ENCODE measurements at places on chromosomes 2 and 18. TPM values are rescaled to one million over a fixed set of nuclear protein-coding genes. Genes with fewer than 3 reads are reported as not detected.

DNA sequence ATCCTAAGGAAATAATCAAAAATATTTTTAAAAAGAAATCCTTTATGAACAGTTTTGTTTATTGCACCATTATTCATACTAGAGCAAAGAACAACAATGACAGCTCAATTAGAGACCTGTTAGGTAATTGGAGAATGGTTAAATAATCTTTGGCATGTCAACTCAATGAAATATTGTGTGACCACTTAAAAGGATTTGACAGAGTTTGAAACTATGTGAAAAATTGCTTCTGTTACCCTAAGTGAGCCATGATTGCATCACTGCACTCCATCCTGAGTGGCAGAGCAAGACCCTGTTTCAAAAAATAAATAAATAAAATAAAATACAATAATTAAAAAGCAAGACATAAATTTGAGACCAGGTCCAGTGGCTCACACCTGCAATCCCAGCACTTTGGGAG, 66.1 kb upstream of the ATP8B1 start:
- DNase-seq = no peak

GRCh38 chr2:107810734-107811133, 16.0 kb upstream of the RGPD4 start:
- no peak for DNase-seq

DNA sequence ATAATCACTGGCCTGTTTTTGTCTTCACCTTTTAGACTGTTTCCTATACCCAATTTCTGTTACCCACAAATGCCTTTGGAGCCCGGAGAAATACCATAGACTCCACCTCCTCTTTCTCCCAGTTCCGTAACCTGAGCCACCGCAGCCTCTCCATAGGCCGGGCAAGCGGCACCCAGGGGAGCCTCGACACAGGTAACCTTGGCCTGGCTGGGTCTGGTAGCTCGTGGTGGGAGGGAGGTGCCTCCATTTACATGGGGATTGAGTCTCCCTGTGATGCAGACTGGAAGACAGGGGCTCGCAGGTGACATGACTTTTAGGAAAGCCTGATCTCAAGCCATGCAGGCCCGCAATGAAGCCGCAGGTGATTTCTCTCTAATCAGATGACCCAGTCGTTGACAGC, 100.6 kb downstream of the CABLES1 start:
- no peak for DNase-seq

DNA sequence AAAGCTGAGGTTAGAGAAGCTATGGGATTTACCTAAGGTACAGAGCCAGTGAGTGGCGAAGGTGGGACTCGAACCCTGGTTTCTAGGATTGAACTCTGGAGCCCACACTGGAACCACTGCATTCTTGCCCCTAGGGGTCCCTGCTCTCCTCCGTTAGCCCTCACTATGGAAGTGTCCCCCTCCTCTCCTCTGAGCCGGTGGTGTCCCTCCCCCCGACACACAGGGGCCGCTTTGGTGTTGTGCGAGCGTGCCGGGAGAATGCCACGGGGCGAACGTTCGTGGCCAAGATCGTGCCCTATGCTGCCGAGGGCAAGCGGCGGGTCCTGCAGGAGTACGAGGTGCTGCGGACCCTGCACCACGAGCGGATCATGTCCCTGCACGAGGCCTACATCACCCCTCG, 8.5 kb upstream of the GMPPA start:
- no peak for DNase-seq

GRCh38 chr18:35371412-35372195, 5.5 kb downstream of the ZNF396 start:
- DNase-seq = no peak

DNA sequence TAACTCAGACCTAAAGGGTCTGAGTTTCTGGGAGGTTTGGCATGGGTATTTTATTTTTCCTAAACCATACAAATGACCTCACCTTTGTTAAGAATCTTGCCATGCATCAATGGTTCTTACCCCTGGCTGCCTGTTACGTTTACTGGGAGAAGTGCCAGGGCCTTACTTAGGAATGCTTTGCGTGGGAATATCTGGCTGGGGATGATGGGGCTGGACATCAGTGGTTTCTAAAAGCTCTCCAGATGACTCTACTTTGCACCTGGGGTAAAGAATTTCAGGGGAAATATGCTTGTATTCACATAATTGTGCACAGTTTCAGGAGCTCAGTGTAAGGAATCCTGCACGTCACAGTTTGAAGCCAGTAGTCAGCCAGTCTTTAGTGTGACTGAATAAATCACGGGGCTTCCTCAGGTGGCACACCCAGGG, 18.2 kb upstream of the DAW1 start:
- peak; percentile 44 for DNase-seq

GRCh38 chr2:161775971-161776370, 151.8 kb downstream of the SLC4A10 start:
- DNase-seq = no peak

- DNase-seq = peak; percentile 67
Observed at GRCh38 chr2:50492477-50492851, 539.5 kb downstream of the NRXN1 start.

DNA sequence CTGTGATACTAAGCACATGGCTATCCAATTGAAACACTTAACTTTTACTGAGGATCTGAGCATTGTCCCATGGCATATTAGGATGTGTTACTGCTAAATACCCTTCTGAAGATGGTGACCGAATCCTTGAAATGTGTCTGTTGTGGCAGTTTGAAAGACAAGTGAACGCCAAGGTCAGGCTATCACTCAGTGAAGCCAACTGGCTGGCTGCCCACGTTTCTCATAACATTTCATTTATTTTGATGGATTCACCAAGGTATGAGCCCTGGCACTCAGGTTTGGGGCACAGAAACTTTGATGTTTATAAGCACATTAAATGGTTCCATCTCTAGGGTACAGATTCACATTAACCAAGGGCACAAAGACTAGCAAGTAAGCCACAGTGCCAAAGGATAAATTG, 850.3 kb downstream of the DPP10 start:
- DNase-seq = no peak

- DNase-seq = no peak
Observed at GRCh38 chr18:12930908-12931307, 16.9 kb upstream of the SEH1L start.

DNA sequence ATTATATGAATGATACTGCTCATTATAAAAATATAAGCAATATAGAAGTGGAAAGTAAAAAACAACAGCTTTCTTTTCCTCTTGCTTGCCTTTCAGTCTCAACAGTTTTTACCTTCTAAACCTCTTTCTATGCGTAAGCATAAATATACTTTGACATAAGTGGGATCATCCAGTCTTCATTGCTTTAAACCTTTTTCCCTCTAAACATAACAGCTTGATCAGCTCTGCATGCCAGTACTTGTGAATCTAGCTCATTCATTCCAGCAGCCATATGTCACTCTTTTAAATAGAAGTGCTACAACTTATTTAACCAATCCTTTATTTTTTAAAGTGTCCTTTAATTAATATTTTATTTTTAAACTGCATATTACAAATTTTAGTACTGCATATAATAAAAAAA, 88.1 kb downstream of the TTC27 start:
- peak; percentile 34 for DNase-seq

DNA sequence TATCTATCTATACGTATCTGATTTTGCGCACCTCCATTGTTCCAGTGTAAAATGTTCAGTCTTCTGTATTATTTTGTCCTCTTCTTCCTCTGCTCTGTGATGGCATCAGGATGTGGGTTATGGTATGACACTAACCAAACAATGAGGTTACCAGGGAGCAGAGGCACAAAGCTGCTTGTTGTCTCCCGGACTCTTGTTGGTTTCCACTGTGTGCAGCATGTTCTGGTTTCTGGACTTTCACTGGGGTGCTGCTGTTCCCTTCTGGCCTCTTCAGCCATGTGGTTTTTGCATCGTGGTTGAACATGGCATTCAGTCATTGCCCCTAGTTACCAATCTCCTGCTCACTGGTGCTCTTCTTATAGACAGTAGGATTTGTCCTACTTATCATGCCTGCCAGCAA, 665.9 kb downstream of the CBLN2 start:
- DNase-seq = no peak

Gene IL1F10
- total RNA-seq = not detected

Gene IL18R1
- not detected for total RNA-seq

Gene SERPINB7
- 4.5 TPM for total RNA-seq

All from myocyte (in vitro differentiated cells).